HT1080 (cell line): ENCODE measurements at places on chromosomes 6 and 20. TPM values are rescaled to one million over a fixed set of nuclear protein-coding genes. Genes with fewer than 3 reads are reported as not detected.

- no peak for DNase-seq
Observed at GRCh38 chr6:43937236-43938177, 167.5 kb downstream of the VEGFA start.

DNA sequence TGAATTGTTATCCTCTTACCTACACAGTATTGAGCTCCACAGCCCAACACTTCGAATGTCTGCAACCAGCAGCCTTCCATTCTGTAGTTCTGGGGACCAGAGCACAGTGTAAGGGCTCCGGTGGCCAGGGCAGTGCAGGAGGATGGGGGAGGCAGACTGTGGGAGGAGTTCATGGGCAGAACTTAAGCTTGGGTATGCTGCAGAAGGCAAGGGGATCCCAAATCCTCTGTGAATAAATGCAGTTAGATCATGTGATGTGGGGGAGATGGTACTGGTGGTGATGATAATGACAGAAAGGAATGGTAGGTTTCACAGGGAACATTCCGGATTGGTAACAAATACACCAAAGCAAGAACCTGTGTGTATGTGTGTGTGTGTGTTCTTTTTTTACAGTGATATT lies 26.5 kb upstream of the CNKSR3 start:
- no peak for DNase-seq

- DNase-seq: no peak
Observed at GRCh38 chr6:1230689-1231605, 81.0 kb upstream of the FOXQ1 start.

DNA sequence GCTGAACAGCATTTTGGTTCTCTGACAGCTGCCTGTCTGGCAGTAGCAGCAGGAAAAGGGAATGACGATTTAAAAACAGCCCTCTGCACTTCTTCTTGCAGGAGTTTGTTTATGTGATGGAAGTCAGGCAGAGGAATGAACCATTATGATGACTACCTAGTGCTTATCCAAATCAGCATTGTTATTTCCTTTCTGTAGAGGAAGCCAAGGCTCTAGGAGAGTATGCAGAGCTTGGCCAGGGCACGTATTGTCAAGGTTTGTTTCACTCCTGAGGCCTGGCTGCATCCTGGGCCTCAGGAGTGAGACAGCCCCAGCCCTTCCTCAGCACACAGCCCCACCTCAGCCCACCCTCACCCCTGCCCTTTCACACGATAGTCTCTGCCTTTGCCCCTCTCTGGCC lies 68.5 kb downstream of the FAM229B start:
- no peak for DNase-seq

DNA sequence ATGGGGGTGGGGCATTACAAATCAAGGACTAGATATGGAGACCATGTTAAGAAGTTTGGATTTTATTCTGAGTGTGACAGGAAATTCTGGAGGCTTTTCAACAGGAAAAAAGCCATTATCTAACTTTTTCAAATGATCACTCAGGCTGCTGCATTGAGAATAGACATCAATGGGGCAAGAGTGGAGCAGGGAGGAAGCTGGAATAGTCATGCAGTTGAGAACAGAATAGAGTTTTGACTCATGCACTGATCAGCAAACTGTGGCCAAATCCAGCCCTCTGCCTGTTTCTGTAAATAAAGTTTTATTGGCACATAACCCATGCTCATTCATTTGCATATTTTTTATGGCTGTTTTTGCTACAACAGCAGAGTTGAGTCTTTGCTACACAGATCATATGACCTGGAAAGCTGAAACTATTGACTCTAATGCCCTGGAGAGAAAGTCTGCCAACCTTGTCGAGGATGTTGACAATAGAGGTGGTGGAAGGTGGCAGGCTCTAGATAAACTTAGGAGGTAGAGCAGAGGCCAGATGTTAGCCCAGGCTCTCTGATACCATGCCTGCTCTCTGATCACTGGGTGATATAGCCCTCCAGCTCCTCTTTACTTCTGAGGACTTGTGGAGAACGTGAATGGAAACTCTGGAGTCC lies 441.8 kb downstream of the PTPRT start:
- no peak for DNase-seq

DNA sequence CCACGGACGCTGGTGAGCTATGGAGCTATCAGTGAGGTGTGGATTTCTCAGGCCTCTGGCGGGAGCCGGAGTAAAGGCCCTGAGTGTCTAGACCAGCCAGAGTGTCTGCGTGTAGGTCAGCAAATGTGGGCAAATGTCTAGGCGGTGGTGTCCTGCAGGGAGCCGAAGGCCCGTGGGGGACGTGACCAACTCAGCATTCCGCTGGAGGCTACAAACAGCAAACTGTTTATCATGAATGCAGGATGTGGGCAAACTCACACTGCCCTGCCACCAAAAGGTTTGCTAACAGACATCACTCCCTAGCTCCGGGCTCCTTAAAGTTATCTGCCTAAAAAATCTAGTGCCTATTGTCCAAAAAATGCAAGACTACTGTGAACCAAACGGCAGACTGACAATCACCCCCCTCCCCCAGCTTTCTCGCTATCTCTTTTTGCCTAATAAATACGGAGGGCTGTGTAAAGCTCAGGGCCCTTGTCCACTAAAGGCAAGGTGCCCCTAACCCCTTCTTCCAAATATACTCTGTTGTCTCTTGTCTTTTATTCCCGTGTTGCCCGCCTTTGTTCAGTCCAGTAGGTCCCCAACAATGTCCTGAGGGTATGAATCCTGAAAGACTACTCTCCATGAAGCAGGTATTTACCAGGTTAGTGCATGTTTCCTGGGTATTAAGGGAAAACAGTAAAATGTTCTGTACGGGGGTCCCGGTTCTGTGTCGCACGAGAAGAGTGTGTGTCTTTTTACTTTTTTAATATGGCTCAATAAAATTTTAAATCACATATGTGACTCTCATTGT lies 29.0 kb upstream of the AFDN start:
- no peak for DNase-seq

DNA sequence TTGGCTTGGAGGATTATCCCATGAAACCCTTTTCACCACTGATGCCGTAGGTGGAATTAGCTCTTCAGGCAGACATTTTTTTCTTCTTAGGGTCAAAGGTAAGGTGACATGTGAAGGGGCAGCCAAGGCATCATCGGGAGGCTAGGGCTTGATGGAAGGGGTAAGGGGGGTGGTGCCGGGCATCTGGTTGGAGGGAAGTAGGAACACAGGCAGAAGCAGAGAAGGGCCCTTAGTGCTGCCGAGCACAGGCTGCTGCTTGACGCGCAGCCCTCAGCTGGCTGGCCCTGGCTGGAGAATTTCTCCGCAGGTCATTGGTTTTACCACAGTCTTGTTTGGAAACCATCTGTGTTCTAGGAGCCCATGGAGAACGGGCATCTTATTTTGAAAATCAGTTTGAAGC lies 54.7 kb downstream of the TRAF3IP2 start:
- no peak for DNase-seq

GRCh38 chr6:166683477-166683876 lies 56.4 kb upstream of the RPS6KA2 start:
- DNase-seq: peak; percentile 14

GRCh38 chr6:105994118-105994590 lies 92.0 kb upstream of the PRDM1 start:
- no peak for DNase-seq

DNA sequence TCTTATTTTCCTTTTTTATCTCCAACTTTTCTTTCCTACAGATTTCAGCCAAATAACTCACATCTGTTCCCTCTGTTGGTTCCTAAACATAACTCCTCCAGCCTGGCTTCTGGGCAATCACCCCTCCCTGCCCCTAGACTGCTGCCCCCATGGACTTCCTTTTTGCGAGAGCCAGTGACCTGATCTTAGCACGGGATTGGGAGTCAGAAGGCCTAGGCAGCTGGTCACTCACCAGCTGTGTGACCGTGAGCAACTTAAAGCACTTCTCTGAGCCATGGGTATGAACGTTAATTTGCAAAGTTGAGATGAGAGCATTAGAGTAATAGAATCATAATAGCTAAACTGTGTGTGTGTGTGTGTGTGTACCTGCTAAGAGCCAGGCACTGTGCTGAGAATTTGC lies 4.5 kb upstream of the MMP9 start:
- no peak for DNase-seq

- peak; percentile 64 for DNase-seq
Observed at GRCh38 chr6:15987569-15987968, 141.3 kb upstream of the MYLIP start.

DNA sequence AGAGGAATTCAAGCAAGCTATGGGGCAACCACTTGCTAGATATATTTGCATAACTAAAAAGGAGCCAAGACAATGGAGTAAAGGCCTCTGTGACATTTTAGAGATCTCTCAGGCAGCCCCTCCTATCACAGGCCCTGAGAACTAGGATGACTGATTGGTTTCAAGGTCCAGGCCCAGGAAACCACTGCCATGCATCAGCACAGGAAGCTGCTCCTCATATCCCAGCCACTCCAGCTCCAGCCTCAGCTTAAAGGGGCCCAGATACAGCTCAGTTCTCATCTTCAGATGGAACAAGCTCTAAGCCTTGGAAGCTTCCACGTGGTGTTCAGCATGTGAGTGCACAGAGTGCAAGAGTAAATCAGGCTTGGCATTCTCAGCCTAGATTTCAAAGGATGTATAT lies 21.1 kb upstream of the THBS2 start:
- peak; percentile 80 for DNase-seq

DNA sequence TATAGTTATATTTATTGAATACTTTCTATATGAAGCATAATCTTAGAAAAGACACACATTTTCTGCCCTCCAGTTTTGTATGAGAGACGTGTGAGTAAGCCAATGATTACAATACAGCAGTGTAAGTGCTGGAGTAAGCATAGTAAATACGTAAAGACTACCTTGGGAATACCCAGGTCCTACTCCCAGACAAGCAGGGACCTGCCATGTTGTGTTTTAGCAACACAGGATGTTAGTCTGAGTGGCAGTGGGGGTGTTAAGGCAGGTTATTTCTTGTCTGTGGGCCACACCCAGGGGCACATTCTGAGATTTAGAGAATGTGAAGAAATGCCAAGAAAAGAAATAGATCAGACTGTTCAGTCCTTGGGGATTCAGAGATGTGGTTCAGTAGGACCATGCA lies 34.3 kb upstream of the RNF144B start:
- DNase-seq: no peak

DNA sequence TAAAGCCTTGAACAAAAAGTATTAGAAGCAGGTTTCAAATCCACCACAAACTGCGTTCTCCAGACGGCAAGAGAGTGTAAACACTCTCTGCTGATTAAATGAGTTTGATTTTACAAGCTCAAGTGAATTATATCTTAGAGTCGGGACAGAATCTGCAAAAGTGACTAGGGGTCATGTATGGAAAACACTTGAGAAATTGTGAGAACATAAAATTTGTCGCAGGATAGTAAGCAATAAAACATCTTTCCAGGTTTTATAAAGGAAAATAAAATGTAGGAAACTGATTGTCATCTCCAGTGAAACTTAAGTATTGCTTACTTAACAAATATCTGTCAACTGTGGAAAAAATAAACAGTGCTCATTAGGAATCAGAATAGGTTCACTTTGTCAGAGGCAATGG lies 374.2 kb downstream of the ARHGAP18 start:
- no peak for DNase-seq

DNA sequence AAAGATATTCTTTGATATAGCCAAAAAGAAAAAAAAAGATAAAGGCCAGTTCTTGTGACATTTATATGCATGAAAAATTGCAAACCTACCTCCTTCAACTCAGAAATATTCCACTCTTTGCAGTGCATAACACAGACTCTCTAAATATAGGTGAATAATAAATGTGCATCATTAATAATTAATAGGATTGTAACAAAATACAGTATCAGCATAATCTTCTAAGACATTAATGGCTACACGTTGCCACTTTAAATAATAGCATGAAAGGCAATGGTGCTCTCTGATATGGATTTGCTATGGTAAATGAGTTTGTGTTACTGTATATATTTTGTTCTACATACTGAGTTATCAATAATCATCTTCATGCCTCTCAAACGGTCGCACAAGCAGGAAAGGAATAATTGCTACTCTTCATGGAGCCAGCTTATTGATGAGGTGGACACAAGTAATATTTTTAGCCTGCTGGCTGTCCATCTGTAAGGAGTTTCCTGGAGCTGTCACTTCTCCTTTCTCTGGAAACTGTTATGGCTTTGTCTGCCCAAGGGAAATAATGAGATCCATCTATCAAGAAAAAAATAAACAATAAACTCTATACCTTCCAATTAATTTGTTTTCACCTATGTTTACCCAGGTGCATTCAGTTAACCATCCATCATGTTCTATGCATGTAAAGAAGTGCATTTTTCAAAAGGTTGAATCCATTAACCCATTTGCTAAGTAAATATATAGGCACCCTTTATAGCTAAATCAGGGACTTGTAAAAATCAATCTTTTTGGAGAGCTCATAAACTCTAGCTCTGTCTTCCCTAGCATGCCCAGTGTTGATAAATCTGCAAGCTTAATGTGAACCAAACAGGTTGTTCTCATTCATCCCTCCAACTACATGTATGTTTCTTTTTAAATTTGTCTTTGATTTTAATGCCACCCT lies 253.0 kb downstream of the NKAIN2 start:
- no peak for DNase-seq

DNA sequence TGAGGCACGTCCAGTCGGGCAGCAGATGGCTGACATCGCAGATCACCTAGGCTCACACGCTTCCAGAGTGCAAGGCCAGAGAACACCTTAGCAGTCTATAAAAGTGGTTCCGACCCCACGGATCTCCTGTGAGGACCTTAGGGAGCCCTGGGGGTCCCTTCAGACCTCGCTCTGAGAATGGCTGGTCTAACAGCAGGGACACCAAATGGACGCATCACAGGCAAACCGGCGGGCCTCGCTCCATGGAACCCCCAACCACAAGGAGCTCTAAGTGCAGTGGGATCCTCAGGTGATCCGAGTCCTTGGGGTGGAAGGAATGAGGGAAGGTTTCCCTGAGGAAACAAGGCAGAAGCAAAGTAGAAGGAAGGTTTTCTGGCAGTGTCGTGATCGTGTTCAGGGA lies 135.4 kb downstream of the SMOC2 start:
- no peak for DNase-seq

GRCh38 chr20:63216041-63216848 lies at the start of gene YTHDF1:
Gene YTHDF1 (minus strand): TSS chr20:63216131. CDS start chr20:63215892, 239 bp downstream.
- DNase-seq: peak; percentile 91

DNA sequence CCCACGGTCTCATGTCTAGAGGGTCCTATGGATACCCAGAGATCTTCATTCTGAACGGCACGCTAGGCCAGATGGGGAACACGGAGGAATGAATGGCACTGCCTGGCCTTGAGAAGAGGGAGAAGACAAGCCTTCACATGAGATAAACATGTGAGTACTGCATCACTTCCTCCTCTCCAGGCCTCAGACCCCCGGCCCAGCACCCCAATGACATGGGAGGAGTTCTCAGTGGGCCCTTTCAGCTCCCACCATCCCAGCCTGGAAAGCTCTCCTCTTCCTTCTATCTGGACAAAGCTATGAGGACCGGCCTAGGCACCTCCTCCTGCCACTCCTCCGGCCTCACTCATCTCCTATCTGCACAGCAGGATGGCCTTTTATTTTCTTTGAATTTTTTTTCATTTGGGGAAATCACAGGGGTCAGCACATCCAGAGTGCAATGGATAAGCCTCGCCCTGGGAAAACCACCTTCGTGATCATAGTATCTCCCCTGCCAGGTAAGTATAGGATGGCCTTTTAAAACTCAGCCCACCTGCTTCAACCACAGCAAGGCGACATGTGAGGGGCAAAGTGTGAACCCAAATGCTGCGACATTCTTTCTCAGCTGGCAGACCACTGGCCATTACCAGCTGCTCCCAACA lies 39.2 kb upstream of the CDKN1A start:
- DNase-seq: no peak

FAM83B gene
- not detected in 2 replicates for total RNA-seq

MTFR2 gene
- 3.9 and 4.0 TPM in 2 replicates for total RNA-seq

LYRM4 gene
- 25.0 and 25.6 TPM in 2 replicates for total RNA-seq

ZNF311 gene
- total RNA-seq: 0.40 and 0.51 TPM in 2 replicates

SEMG1 gene
- total RNA-seq: not detected in 2 replicates

ITPA gene
- 120 and 144 TPM in 2 replicates for total RNA-seq

BMP7 gene
- 0.03 TPM in 1 of 2 replicates, not detected in the other for total RNA-seq

CENPB gene
- 166 and 180 TPM in 2 replicates for total RNA-seq
